Activated T-cell treated with anti-CD3 and anti-CD28 coated beads, Interleukin-2, amount 50 U/mL, for 72 hours (primary cell): ENCODE measurements at places on chromosomes 4 and X. TPM values are rescaled to one million over a fixed set of nuclear protein-coding genes. Genes with fewer than 3 reads are reported as not detected.

DNA sequence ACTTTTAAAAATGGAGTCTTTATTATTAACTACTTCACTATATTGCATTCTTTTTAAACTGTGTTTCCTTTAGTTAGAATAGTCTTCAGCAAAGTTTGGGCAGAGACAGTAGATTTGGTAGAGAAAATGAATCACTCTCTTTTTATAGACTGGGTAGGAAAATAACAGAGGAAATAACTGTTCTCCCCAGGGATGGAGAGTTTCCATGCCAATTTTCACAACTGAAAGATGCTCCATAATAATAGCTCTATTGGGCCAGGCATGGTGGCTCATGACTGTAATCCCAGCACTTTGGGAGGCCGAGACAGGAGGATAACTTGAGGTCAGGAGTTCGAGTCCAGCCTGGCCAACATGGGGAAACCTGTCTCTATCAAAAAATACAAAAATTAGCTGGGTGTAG lies 13.1 kb downstream of the HSD17B13 start:
- DNase-seq = no peak

DNA sequence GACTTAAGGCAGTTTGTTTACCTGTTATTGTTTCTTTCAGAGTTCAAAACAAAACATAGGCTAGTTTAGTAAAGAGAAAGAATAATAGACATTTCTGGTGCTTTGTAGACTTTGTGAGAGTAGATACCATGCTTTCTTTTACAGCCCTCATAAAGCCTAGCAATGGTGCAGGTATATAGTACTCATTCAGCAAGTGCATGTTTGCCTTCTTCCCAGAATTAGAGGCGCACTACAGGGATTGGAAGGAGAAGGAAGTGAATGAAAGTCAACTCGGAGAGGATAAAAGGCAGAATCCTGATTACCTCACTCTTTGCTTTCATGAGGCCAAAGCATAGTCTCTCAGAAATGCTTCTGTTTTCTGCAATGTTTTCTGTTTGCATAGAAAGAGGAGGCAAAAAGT lies 43.1 kb upstream of the FHDC1 start:
- no peak for DNase-seq

DNA sequence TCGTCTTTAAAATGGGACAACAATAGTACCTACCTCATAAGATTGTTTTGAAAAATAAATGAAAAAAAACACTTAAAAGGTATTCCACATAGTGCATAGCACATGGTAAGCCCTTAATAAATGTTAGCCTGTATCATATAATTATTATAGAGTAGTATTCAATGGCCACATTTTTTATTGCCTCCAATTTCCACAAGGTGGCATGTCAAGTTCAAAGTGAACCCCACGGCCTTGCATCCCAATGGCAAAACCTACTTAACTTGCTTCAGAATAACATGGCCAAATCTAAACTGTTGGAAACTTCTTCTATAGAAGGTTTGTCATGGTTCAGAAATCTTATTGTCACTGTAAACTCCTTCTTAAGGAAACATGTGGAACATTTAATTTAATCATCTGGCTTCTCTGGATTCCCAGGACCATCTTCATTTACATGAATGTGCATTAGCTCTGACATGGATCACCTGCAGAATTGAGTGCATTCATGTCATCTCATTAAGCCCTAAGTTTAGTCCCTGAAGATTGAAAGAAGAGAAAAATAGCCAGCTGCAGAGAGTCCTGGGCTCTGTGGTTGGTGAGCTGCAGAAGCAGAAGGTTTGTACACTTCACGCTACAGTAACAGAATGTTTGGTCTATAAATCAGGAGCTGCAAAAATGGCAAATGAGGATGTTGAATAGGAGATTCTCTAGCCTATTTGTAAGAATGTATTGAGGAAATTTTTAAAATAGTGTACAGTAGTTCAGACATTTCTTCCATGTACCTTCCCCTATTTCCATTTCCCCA lies 61.0 kb downstream of the ANXA3 start:
- no peak for DNase-seq

- DNase-seq = no peak
Observed at GRCh38 chr4:57405359-57405758, 295.2 kb upstream of the IGFBP7 start.

- no peak for DNase-seq
Observed at GRCh38 chr4:13888112-13888511, 260.6 kb upstream of the BOD1L1 start.

DNA sequence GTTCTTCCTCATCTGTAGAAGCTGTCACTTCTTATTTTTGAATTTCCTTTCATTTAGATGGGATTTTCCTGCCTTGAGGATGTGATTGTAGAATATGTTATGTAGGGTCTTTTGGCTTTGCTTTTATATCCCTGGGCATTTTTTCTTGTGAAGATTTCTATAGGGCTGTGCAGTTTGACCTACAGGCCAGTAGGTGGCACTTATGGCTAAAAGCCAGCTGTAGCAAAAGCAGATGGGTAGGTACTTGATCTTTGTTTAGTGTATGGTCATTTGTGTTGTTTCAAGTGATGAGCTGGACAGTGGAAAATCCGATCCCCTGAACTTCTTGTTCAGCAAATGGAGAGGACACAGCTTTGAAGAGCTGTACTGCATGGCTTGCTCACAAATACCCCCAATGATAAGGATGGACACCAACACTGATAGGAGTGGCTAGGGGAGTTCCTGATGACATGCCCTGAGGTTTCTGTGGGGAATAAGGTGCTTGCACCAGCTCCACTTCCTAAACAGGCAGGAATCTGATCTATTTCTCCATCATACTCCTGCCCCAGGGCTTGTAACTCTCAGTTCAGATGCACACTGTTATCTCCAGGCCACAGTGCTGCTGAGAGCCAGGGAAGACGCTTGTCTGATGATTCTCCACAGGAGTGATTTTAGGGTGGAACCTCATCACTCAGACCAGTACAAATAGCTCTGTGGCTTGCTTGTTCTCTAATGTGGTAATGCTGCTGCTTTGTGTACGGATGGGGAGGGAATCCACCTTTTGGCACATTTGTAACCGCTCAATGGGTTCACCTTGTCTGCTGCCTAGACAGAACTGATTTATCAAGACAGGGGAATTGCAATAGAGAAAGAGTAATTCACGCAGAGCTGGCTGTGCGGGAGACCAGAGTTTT lies 417.1 kb upstream of the MAGEB16 start:
- DNase-seq = no peak

DNA sequence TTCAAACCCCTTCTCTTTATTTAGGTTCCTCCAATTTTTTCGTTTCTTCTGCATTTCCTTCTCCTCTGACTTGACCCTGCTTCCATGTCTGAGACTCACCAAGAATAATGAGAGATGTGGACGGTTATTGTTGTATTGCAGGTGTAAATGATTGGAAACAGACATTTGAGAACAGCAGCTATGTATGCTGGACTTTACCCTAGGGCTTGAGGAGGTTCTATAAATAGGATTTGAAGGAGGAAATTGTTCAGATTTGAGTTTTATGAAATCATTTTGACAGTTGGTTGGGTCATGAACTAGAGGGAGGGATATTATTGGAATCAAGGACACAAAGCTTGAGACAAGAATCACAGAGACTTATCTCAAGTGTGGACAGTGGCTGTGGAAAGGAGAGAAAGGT lies 614.6 kb upstream of the CPEB2 start:
- DNase-seq = no peak

- no peak for DNase-seq
Observed at GRCh38 chr4:161273607-161274006, 890.2 kb downstream of the FSTL5 start.

DNA sequence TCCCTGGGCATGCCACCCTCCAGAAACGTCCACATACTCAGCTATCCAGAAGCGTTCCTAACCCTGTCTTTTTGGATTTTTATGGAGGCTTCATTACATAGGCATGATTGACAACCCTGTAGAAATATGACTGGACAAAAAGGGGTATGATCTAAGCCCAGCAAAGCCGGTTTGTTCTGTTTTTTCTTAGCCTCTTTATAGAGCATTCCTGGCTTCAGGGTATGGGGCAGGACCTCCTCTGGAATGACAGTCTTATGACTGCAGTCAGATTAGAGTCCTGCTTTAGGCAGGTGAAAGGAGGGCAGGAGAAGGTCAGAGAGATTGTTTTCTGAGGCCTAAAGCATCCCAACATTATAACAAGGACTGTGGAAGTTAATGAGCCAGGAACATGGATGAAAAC lies 137.4 kb downstream of the DCLK2 start:
- DNase-seq = no peak

DNA sequence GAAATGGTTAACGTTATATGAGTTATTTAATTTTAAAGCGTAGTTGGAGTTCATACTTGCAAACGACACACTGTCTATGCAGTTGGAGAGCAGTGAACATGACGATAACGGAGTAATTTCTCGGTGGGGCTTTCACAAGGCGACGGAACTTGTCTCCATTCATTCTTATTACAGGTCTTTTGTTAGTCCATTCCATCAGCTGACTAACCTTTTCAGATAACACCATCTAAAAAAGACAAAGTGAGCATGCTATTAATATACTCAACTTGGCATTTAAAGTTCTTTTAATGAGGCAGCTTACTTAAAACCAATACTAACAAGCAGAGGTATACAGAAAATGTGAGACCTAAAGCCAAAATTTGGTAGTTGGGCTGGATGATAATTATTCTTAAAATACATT lies 19.9 kb downstream of the MAGT1 start:
- no peak for DNase-seq

- no peak for DNase-seq
Observed at GRCh38 chrX:152932598-152933175, 34.8 kb downstream of the ZNF185 start.

GRCh38 chrX:12685541-12685940 lies 105.7 kb upstream of the PRPS2 start:
- no peak for DNase-seq

DNA sequence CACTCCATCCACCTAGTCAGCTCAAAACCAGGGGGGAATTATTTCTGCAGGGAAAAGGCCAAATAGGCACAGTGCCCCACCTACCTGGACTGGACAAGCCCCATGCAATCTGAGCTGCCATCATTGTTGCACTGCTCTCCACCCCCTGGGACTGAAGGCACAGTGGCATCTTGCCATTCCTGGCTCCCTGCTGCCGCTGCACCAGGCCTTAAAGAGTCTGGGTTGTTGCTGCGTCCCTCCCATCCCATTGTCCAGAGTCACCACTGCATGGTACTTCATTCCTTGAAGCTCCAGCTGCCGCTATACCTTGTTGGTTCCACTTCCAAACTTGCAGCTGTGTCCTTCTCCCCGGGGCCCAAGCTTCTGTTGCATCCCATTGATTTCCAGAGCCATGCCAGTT lies 629.7 kb downstream of the STIM2 start:
- no peak for DNase-seq

GRCh38 chr4:151226004-151226932 lies 50.7 kb upstream of the PRSS48 start:
- DNase-seq = no peak

DNA sequence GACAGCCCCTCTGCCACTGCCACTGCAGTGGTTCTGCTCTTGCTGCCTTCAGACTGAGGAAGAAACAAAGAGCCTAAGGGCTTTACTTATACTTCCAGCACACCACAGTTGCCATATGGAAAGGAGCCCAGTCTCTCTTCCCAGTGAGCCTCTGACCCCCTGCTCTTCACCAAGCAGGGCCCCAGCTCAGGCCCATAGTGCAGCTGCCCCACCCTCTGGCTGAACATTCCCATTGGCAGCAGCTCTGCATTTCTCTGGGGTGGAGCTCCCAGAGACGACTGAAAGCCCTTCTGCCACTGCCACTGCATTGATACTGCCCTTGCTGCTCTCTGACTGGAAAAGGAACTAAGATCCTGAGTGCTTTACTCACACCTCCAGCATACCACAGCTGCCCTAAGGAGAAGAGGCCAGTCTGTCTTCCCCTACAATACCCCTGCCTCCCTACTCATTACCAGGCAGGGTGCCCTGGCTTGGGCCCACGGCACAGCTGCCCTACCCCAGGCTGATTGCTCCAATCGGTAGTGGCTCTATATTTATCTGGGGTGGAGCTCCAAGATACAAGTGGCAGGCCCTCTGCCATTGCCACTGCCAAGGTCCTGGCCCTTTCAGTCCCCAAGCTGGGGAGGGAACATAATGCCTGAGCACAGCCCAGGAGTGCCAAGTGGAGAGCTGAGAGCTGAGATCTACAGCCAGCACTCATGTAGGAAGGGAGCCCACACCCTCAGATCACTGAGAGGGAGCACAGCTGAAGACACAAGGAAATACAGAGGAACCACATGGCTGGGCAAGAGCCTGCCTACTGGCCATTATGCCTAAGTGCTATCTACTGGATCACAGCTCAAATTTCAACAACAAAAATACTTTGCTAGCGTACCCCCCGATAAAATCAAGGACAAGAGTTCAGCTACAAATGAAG lies 36.0 kb downstream of the AWAT2 start:
- DNase-seq = no peak

GRCh38 chrX:153924149-153924861 lies 1.8 kb downstream of the ARHGAP4 start:
- DNase-seq = peak; percentile 46

GRCh38 chr4:105329081-105329480 lies 144.8 kb downstream of the PPA2 start:
- DNase-seq = no peak

- no peak for DNase-seq
Observed at GRCh38 chr4:160580581-160580980, 1477.7 kb downstream of the RAPGEF2 start.

- DNase-seq = no peak
Observed at GRCh38 chr4:176492646-176493302, 173.0 kb downstream of the SPCS3 start.

DNA sequence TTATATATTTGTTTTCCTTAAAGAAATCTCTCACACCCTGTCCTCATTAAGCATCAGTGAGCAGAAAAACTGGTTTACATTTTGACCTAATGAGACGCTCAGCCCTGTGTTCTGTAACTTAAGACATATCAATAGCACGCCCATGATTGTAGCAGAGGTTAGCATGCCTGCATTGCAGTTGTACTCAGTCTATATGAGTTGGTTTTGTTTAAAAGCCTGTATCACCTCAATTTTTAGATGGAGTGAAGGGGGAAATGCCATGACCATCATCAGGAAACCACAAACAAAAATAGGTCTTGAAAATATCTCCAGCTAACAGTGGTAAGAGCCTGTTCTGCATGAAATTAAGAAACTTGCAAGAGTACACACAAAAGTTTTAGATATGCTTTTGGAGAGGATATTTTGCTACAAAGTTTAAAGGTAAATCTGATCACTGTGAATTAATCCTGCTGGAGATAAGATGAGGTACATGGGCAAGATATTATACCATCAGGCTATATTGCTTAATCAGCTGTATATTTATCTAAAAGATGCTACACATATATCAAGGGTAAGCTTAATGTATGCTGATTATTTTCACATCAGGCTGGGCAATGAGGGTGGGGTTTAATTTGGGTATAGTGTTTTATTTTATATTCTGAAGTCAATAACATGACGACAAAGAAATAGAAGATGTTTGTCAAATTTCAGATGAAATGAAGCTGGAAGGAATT lies 13.1 kb upstream of the COQ2 start:
- no peak for DNase-seq

Gene PLXNA3
- total RNA-seq = 42.9 TPM

Gene FAM47E
- total RNA-seq = not detected

Gene GTPBP6
- 47.2 TPM for total RNA-seq

Gene SMIM31
- total RNA-seq = not detected

Gene TCEAL1
- total RNA-seq = 8.7 TPM

Gene RBMXL3
- not detected for total RNA-seq

Gene CXCL1
- not detected for total RNA-seq

Gene SLIT2
- total RNA-seq = not detected

Gene NR0B1
- not detected for total RNA-seq

Gene MTNR1A
- total RNA-seq = not detected

Gene FABP2
- total RNA-seq = not detected

Gene DGKK
- total RNA-seq = not detected

Gene UGT2B15
- not detected for total RNA-seq

Gene UXT
- 173 TPM for total RNA-seq

Gene CHRDL1
- total RNA-seq = not detected

Gene PAGE1
- not detected for total RNA-seq

Gene CSN1S1
- not detected for total RNA-seq

Gene CTAG2
- not detected for total RNA-seq

Gene TMEM187
- total RNA-seq = 9.1 TPM

Gene GALNT7
- total RNA-seq = 12.8 TPM
